NB4 (cell line): ENCODE measurements at places on chromosomes 6 and 20.

DNA sequence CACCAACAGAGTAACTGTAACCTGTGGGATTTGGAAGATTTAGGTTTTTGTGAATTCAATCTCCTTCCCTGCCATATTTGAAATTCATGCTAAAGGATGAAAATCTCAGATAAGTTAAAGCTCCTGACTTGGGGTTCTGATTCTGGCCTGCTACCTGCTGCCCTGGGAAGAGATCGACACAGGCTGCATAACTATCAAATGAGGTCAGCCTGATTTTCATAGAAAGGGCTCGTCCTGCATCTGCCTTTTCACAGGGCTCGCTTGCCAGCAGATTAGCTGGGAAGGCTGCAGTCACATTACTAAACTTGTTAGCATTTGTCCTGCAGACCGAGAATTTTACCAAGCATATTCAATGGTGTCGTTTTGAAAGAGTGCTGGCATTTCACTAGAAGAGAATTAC lies 14.6 kb downstream of the GCLC start:
- no peak for DNase-seq

- no peak for DNase-seq
Observed at GRCh38 chr20:49579874-49580812, 12.2 kb upstream of the PTGIS start.

DNA sequence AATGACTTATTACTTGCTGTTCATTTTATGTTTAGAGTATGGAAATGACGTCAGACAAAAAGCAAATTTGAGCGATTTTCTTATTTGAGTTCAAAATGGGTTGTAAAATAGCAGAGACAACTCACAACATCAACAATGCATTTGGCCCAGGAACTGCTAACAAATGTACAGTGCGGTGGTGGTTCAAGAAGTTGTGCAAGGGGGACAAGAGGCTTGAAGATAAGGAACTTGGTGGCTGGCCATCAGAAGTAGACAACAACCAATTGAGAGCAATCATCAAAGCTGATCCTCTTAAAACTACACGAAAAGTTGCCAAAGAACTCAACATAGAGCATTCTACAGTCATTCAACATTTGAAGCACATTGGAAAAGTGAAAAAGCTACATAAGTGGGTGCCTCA lies 43.8 kb downstream of the REV3L start:
- DNase-seq = peak; percentile 48

DNA sequence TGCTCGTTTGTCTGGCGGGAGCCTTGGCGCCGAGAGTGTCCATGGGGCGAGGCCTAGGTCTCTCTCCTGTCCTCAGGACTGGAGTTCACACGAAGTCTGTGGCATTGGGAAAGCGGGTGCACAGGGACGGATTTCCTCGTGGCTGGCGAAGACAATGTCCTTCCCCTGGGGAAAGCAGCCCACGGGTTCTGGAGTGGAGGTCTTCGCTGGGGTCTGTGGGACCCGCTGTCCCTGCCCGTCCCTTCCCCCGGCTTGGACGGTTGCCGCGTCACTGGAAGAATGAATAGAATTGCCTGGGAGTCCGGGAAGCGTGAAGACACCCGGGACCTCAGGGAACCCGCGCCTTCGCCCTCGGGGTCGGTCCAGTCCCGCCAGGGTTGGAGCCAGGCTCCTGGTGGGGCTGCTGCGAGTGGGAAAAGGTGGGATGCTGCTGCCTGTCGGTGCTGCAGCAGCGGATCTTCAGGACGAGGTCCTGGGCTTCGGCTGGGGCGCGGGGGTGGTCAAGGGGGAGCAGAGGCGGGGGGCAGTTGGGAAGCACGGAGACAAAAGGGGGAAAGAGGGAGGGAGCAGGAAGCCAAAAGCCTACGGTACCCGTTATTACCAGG lies 441.8 kb upstream of the DEFB115 start:
- DNase-seq = no peak

GRCh38 chr20:1887321-1887720 lies 7.9 kb upstream of the SIRPA start:
- DNase-seq = no peak

- DNase-seq = no peak
Observed at GRCh38 chr6:127345521-127345920, 2.1 kb upstream of the ECHDC1 start.

GRCh38 chr20:1632178-1632577 lies 12.4 kb upstream of the SIRPB1 start:
- DNase-seq = no peak

DNA sequence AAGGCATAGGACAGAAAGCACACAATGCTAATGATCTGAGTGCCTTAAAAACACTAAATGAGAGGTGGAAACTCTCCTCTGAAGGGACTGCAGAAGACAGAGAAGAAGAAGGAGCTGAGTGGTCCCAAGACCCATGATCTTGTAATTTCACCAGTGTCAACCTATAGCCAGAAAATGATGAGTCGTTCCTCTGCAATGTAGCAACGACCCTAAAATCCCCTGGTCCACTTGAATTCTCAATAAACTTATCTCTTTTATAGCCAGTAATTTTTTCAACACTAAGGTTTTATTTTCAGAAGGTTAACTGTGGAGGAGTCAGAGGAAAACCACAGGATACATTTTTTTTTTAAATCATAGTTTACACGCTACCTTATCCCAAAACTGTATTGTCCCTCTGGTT lies 490.6 kb upstream of the MARCKS start:
- DNase-seq = no peak

DNA sequence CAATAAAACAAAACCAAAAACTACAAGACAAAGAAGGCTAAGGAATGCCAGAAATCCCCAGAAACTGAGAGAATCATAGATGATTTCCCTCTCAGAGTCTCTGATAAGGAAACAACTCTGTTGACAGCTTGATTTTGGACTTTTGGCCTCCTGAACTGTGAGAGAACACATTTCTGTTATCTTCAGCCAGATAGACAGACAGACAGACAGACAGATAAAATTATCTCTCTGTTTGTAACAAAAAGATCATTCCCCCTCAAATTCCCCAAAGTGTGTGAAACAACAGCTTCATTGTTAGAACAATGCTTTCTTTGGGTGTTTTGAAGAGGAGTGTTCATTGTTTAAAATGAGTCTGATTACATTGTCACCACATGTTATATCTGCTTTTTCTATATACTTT lies 148.2 kb downstream of the BCKDHB start:
- DNase-seq = no peak

- no peak for DNase-seq
Observed at GRCh38 chr6:52189974-52190373, 3.8 kb downstream of the IL17A start.

DNA sequence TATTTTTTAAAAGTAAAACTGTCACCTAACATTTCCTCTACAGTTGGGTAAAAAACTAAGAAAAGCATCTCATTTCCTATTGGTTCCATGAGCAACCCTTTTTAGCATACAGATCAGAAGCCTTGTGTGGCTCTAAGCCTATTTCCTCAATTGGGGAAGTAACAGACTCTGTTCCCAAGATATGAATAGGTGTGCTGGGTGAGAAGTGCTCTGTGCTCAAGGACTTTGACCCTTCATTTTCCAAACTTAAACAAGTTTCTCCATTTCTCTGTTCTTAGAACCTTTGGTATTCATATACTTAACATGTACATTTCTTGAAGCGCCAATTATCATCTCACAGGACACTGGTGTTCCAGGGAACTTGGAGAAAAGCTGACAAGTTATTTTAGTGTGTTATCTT lies 24.1 kb downstream of the CARMIL1 start:
- no peak for DNase-seq

DNA sequence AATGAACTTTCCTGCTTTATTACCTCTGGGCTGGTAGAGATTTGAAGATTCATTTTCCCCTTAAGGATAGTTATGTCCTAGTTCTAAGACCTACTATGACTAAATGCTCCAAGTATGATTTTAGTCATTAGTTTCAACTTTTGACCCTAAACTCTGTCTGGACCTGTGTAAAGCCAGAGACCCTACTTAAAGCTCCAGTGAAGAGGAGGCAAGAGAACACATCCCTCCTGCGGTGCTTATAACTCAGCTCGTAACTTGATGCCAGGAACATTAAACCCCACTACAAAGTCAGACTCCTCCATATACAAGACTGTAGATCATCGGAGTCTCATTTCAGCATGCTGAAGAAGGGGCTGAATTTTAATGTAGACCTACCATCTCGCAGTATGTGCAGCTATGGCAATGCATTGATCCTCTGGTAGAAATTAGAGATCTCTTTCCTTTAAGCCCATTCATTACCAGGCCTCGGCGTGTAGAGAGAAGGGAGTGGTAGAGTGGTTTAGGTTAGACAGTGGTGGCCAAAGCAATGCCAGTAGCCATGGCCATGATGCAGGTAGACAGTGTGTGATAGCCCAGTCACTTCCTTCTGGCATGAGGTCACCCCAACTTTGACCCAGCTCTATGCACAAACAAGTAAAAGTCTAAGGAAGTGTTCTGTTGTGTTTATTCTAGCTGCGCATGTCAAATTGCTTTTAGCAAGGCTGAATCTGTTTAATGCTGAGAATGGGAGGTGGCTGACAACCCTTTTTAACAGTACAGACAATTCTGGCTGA lies 34.8 kb upstream of the MYB start:
- DNase-seq = peak; percentile 46

GRCh38 chr20:33192912-33193501 lies 24.1 kb upstream of the BPIFA3 start:
- no peak for DNase-seq

GRCh38 chr6:10721850-10722569 lies 860 bp upstream of the TMEM14C start:
- DNase-seq = no peak

- DNase-seq = no peak
Observed at GRCh38 chr6:73050706-73051105, 174.6 kb downstream of the KHDC1L start.

DNA sequence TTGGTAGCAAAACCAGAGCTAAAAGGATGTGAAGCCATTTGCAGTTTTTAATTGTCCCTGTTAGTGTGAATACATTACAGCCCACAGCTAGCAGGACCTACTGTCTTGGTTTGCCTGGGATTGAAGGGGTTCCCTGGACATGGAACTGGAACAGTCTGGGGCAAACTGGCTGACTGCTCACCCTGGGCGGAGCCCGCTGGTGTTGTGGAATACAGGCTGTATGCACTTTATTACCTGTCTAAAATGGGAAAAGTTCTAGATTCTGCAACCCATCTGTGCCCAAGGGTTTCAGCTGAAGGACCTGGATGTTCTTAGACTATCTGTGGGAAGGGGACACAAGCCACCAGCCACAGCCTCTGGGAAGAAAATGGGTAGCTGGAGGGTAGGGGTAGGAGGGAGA lies 12.2 kb upstream of the CDKN1A start:
- DNase-seq = no peak
